Hematopoietic multipotent progenitor cell (in vitro differentiated cells): ENCODE measurements at places on chromosomes 1 and 21. TPM values are rescaled to one million over a fixed set of nuclear protein-coding genes. Genes with fewer than 3 reads are reported as not detected.

DNA sequence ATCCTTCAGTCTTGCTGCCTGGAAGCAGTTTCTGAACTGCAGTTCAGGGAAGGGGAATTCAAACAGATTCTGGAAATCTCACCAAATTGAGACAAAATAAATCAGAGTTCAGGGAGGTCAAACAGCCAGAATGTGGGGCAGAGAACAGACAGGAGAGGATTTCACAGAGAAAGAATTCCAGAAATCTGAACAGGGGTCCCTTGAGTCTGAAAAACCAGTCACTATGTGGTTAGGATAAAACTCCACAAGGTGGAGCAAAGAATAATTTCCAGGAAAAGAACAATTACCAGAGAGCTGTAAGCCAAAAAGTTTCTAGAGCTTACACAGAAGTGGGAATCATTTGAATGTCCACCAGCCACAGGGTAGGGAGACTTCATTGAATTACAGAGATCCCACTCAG lies 84.7 kb downstream of the URB2 start:
- DNase-seq: no peak

DNA sequence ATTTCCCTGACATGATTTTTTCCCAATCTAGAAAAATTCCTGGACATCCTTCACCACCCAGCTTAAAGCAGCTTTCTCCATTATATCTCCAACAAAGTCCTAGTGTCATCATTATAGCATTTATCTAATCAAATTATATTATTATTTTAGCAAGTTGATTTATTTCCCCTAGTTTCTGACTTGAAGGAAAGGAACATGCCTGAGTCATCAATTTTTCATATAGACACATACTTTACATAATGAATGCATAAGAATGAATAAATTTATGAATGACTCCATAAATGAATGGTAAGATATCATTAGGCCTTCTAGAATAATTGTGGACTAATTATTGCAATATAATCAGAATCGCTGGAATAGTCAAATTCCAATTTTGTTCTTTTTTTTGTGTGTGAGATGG lies 79.4 kb upstream of the COL11A1 start:
- no peak for DNase-seq

Gene RHCE
- 2.4 TPM for total RNA-seq

DNA sequence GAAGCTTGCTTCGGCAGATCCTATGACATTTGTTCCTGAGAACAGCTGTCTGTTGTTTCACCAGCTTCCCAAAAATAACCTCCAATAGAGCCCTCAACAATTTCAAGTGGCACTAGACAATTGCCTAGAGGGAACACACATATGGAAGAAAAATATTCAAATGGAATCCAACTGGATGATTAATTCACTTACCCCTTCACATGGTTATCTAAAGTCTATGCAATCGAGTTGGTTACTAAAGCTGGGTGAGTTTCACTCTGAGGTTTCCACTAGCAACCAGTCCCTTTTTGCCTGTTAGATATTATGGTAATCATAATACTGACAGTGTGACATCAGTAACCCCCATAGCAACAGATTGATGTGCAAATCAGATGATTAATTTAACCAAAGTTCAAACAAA lies at the start of gene LEMD1:
TSS of gene LEMD1 (minus strand) at position 259 of the 400 bp plus-strand sequence. CDS start 1,520 bp downstream, outside the sequence.
- no peak for DNase-seq

Gene FMO3
- not detected for total RNA-seq
